BE2C (cell line): ENCODE measurements at places on chromosomes 3 and 15.

DNA sequence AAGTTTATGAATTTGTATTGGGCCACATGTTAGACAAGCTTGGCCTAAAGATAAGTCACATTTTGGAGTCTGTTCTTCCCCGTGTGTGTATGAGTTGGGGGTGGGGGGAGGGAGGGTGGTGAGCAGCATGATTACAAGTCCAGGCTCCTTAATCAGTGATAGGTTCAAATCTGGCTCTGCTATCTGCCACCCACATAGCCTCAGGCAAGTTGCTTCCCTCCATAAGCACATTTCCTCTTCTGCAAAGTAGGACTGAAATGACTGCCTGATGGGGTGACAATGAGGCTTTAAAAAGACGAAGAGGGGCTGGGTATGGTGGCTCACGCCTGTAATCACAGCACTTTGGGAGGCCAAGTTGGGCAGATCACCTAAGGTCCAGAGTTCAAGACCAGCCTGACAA is 1.1 kb upstream of the SPATA12 start:
- no peak for DNase-seq

DNA sequence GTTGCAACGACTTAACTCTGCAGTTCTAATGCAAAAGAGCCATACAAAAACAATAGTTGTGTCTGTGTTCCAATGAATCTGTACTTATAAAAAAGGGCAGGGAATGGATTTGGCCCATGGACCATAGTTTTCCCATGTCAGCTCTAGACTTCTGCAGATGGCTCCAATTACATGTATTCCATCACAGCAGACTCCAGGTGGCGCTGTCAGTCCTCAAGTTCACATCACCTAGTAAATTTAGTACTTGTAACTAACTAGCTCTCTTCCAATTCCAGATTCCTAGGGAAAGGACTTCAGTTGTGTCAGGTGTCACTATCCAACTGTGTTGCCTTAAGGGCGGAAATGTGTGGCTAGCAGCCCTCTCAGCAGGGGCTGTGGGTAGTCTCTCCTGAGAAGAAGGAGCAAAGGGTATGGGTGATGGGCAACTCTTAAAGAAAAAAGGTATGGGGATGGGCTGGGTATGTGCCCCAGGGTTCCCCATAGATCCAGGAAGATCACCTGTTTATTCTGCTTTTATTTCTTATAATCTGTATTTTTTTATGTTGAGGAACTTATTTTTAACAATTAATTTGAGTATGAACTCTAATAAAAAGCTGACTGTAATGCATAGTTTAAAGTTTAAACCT is 36.2 kb downstream of the BBS4 start:
- peak; percentile 62 for DNase-seq

DNA sequence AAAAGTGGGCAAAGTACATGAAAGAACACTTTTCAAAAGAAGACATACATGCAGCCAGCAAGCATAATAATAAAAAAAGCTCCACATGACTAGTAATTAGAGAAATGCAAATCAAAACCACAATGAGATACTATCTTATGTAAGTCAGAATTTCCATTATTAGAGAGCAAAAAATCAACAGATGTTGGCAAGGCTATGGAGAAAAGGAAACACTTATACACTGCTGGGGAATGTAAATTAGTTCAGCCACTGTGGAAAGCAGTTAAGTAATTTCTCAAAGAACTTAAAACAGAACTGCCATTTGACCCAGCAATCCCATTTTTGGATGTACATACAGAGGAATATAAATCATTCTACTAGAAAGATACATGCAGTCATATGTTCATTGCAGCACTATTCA is 360.7 kb downstream of the NSUN3 start:
- DNase-seq = no peak

GRCh38 chr15:41939986-41940385 is 32.4 kb downstream of the EHD4 start:
- DNase-seq = no peak

GRCh38 chr3:61945657-61946056 is 384.3 kb downstream of the PTPRG start:
- no peak for DNase-seq

DNA sequence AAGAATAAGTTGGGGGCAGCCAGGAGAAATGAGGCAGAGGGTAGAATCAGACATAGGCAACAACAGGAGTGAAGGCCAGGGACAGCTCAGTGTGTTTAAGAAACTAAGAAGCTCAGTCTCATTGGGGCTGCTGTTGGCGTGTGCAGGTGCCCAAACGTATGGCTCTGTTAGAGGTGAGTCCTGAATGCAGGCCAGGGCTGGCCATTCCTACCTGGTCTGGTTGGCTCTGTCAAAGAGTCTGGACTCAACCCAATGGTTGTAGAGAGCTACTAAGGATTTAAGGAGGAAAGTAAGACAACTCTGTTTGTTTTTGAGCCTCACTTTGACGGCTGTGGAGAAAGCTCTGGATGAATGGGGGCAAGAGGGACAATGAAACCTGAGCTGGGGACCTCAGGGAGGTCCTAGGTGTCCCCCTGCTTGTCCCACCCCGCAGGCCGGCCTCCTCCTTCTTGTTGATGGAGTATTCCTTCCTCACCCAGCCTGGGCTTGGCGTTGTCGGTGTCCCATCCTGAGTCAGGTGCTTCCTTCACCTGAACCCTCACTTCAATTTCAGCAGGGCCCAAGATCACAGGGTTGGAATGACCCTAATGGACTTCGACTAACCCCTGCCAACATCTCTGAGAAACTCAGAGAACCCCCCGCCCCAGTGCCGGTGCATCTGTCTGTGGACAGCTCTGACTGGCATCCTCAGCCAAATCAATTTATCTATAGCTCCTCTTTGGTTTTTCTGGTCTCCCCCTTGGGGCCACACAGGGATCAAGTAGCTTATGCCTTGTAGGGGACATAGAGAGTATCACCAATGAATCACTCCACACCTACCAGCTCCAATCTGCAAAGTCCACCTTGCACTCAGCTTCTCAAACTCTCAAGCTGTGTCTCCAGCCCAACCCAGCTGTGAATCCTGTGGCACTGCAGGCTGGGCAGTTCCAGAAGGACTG is 8.3 kb downstream of the ITGA11 start:
- no peak for DNase-seq

GRCh38 chr3:112582244-112582874 is 20.5 kb downstream of the SLC35A5 start:
- peak; percentile 42 for DNase-seq

- no peak for DNase-seq
Observed at GRCh38 chr3:126026277-126026751, 57.3 kb downstream of the ROPN1B start.

DNA sequence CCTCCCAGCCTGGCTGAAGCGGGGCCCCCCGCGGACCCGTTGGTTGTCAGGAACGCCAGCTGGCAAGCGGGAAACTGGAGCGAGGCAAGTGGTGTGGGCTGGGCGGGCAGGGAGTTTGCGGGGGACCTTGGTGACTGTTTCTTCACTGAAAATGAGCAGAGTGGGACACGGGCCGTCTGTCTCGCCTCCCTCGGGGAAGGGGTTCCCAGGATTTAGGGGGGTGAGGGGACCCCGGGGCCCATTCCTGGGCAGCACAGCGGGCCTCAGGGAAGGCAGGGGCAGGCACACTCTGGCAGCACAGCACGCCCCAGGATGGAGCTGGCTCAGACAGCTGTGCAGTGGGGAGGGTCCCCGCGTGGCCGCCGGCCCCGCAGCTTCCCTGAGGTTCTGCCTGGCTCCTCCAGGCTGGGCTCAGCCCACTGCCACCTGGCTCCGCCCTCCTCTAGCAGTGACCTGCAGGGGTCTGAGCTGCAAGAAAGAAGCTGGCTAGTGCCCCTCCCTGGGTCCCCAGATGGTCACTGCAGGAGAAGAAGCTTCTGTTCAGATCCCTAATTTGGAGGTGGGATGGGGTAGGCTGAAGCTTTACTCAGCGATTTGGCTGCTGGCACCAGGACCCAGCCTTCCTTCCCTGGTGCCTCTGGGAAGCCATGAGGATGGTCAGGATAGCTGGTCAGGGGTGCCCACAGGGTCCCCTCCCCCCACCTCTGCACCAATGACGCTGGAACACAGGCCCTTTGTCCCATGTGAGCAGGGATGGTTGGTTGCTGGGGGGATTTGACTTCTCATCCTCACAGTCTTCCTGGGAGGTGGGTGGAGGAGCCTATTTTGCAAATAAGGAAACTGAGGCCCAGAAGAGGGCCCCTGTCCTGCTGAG is 90.4 kb downstream of the TBC1D2B start:
- no peak for DNase-seq
